B cell (primary cell): ENCODE measurements at places on chromosomes 13 and 19. TPM values are rescaled to one million over a fixed set of nuclear protein-coding genes. Genes with fewer than 3 reads are reported as not detected.

The SIGLEC6 gene
- polyA plus RNA-seq = 12.3 and 35.4 TPM in 2 replicates

The RGCC gene
- 16.0 and 41.5 TPM in 2 replicates for polyA plus RNA-seq

The GPR12 gene
- polyA plus RNA-seq = not detected in 2 replicates

The KCNC3 gene
- 7.5 and 12.3 TPM in 2 replicates for polyA plus RNA-seq

The LSM14A gene
- polyA plus RNA-seq = 90.7 and 137 TPM in 2 replicates

The TTYH1 gene
- not detected in 2 replicates for polyA plus RNA-seq

The ENOX1 gene
- polyA plus RNA-seq = not detected in 2 replicates

The IGFL2 gene
- polyA plus RNA-seq = not detected in 2 replicates

The KLF2 gene
- 3,249 and 3,965 TPM in 2 replicates for polyA plus RNA-seq

The SYMPK gene
- 107 and 119 TPM in 2 replicates for polyA plus RNA-seq

The KPTN gene
- polyA plus RNA-seq = 11.4 TPM in 2 replicates

The MEDAG gene
- polyA plus RNA-seq = 0.12 TPM in 1 of 2 replicates, not detected in the other

The ZNF98 gene
- not detected in 2 replicates for polyA plus RNA-seq

The EMP3 gene
- 595 and 895 TPM in 2 replicates for polyA plus RNA-seq

The PCSK4 gene
- polyA plus RNA-seq = 1.1 and 1.9 TPM in 2 replicates

The SPRED3 gene
- 1.7 and 2.0 TPM in 2 replicates for polyA plus RNA-seq

The PTPRH gene
- polyA plus RNA-seq = not detected in 2 replicates

The ZNF8 gene
- 3.4 and 4.0 TPM in 2 replicates for polyA plus RNA-seq

The SLITRK6 gene
- not detected in 2 replicates for polyA plus RNA-seq

The SIGLEC10 gene
- 75.4 and 87.6 TPM in 2 replicates for polyA plus RNA-seq

The IFT88 gene
- polyA plus RNA-seq = 8.0 and 9.3 TPM in 2 replicates

The LAMP1 gene
- polyA plus RNA-seq = 48.6 and 52.1 TPM in 2 replicates

The OVOL3 gene
- polyA plus RNA-seq = not detected in 2 replicates

The SAE1 gene
- polyA plus RNA-seq = 26.0 and 26.5 TPM in 2 replicates

The HS6ST3 gene
- not detected in 2 replicates for polyA plus RNA-seq

The SHISA7 gene
- 0.06 TPM in 1 of 2 replicates, not detected in the other for polyA plus RNA-seq

The PGLYRP2 gene
- polyA plus RNA-seq = not detected in 2 replicates

The DMPK gene
- polyA plus RNA-seq = 28.7 and 41.1 TPM in 2 replicates

The DCT gene
- polyA plus RNA-seq = 0.03 and 0.18 TPM in 2 replicates

The ZNF813 gene
- 1.2 and 1.5 TPM in 2 replicates for polyA plus RNA-seq

The CACNG7 gene
- polyA plus RNA-seq = not detected in 2 replicates

The ANKRD24 gene
- polyA plus RNA-seq = 1.1 and 1.5 TPM in 2 replicates

The ZNF728 gene
- not detected in 2 replicates for polyA plus RNA-seq

The FLT1 gene
- 1.1 and 1.2 TPM in 2 replicates for polyA plus RNA-seq

The PSG11 gene
- polyA plus RNA-seq = not detected in 2 replicates

The ZNF565 gene
- polyA plus RNA-seq = 2.9 and 3.0 TPM in 2 replicates

The SMIM7 gene
- polyA plus RNA-seq = 54.7 and 67.1 TPM in 2 replicates

The CRB3 gene
- 1.0 and 2.1 TPM in 2 replicates for polyA plus RNA-seq

The ZNF724 gene
- polyA plus RNA-seq = 0.94 and 1.6 TPM in 2 replicates

The TRIP10 gene
- polyA plus RNA-seq = 5.9 and 9.1 TPM in 2 replicates

The SLC39A3 gene
- polyA plus RNA-seq = 24.9 and 37.6 TPM in 2 replicates

The CD37 gene
- polyA plus RNA-seq = 1,422 and 2,188 TPM in 2 replicates

The KLK2 gene
- 0.60 and 1.2 TPM in 2 replicates for polyA plus RNA-seq

The MARCHF2 gene
- polyA plus RNA-seq = 50.5 and 52.6 TPM in 2 replicates
